GM10248 (cell line): ENCODE measurements at places on chromosomes 5 and 9.

DNA sequence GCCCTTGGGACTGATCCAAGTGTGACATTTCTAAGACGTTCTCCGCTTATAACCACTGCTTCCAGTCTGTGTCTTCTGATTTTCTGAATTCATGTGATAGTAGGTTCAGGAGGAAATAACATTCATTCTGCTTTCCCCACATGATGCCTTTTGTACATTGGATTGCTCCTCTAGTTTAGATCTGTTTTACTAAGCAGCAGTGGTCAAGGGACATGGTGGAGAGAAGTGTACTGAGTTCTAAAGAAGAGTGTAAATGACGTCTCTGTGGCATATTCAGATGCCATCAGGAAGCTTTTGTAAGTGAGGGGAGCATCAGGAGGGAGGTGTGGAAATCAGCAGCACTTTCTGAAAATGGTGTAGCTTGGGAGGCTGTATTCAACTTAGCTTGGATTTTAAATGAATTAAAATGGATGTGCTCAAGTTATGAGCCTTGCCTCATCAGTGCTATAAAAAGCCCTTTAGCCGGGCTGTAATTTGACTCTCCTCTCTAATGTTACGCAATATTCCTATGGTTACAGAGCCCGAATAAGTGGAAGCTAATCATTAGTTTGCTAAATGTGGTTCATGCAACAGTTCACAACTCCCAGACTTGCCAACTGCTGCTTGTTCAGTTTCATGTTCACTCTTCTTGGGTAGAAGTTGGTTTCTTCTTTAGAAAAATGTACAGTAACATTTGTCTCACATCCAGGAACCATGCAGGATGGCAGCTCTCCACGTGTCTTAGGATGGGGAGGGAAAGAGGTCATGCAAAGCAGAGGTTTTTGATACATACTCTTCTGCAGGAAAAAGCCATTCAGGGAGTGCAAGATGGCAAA is 281.3 kb downstream of the ARHGAP26 start:
- no peak for DNase-seq

GRCh38 chr5:10788358-10788757 is 27.3 kb upstream of the DAP start:
- DNase-seq, result no peak

DNA sequence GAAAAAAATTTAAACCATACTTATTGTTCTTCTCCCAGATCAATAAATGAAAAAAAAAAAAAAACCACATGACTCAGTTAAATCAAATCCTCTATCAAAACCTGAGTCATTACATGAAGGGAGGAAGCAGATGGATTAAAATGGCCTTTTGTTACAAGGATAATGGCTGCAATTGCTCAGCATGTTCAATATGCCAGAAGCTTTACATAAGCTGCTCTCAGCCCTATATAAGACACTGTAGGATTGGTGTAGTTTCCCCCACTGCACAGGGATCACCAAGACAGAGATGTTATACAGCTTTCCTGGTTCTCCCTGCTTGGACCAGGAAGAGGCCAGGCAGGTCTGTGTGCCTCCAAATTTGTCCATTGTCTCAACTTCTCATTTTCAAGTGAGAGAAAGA is 101.6 kb upstream of the MAP1B start:
- no peak for DNase-seq

- peak; percentile 44 for DNase-seq
Measured at GRCh38 chr5:111144352-111144930, 52.3 kb downstream of the WDR36 start.

DNA sequence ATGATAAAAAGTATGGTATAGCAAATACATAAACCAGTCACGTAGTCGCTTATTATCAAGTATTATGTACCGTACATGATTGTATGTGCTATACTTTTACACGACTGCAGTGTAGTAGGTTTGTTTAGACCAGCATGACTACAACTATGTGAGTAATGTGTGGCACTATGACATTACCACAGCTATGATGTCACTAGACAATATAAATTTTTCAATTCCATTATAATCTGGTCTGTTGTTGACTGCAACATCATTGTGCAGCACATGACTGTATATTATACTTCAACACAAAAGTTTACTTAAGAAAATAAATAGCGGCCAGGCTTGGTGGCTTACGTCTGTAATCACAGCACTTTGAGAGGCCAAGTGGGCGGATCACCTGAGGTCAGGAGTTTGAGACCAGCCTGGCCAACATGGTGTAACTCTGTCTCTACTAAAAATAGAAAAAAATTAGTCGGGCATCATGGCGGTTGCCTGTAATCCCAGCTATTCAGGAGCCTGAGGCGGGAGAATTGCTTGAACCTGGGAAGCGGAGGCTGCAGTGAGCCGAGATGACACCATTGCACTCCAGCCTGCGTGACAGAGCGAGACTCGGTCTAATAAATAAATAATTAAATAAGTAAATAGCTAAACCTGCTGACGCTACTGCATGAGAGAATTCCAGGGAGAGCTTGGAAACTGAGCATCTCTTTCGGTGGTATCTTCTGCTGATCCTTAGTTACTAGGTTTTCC is 24.6 kb upstream of the JADE2 start:
- DNase-seq, result no peak

DNA sequence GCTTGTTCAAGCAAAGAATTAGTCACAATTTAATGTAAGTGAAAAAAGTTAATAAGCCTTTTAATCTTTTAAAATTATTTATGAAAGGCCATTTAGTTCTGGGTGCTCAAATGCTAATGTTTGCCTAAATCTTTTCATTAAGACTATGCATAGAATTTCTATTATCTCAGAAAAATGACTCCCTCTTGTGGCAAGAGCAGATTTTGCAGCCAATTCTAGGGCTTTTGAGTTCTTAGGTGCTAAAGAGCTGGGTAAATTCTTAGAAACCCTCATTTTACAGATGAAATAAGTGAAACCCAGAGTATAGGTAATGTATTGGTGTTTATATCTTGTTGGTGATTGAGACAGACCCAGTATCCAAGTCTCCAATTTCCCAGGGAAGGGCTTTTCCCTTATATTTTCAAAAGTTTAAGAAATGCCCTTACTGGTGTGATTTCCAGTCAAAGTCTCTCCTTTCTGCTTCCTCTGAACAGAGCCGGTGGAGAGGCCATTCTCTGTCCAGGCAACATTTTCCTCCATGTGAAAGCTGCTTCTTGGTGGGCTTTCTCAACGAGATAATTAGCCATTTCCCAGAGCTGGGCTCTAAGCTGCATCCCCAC is 24.1 kb upstream of the PCSK5 start:
- peak; percentile 23 for DNase-seq

GRCh38 chr5:139637438-139638089 is 10.6 kb upstream of the CXXC5 start:
- peak; percentile 81 for DNase-seq

DNA sequence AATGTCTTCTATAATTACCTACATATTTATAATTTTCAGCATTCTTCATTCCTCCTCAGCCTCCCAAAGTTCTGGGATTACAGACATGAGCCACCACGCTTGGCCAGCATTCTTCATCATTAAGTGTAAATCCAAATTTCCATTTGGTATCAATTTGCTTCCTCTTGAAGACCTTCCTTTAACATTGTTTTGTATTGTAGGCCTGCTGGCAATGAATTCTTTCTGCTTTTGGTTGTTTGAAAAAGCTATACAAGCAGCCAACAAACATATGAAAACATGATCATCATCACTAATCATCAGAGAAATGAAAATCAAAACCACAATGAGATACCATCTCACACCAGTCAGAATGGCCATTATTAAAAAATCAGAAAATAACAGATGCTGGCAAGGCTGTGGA is 56.4 kb downstream of the GCNT4 start:
- no peak for DNase-seq

GRCh38 chr5:86971034-86971571 is 296.6 kb upstream of the RASA1 start:
- no peak for DNase-seq

- DNase-seq, result no peak
Measured at GRCh38 chr9:16985559-16986348, 115.3 kb upstream of the BNC2 start.

- no peak for DNase-seq
Measured at GRCh38 chr9:8571643-8572042, 772.1 kb upstream of the DMAC1 start.

- peak; percentile 52 for DNase-seq
Measured at GRCh38 chr9:87498046-87498810, 561 bp downstream of the DAPK1 start.

- no peak for DNase-seq
Measured at GRCh38 chr9:123011878-123012528, 21.5 kb upstream of the GPR21 start.

GRCh38 chr5:35089334-35090314 is 41.9 kb upstream of the AGXT2 start:
- peak; percentile 52 for DNase-seq

DNA sequence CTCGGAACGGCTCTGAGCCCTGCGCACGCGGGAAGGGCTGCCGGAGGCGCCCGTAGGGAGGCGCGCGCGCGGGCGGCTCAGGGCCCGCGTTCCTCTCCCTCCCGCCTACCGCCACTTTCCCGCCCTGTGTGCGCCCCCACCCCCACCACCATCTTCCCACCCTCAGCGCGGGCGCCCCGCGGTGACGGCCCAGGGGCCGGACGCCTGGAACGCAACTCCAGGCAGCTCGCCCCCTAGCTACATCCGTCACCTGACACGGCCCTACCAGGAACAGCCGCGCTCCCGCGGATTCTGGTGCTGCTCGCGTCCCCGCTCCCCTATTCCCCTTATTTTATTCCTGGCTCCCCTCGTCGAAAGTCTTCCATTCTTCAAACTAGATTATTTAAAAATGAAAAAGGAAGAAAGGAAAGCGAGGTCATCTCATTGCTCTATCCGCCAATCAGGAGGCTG is at the start of gene CDKN2B-AS1:
CDKN2B-AS1 (plus strand) TSS at position 236 of the 450 bp plus-strand sequence.
- peak; percentile 65 for DNase-seq

DNA sequence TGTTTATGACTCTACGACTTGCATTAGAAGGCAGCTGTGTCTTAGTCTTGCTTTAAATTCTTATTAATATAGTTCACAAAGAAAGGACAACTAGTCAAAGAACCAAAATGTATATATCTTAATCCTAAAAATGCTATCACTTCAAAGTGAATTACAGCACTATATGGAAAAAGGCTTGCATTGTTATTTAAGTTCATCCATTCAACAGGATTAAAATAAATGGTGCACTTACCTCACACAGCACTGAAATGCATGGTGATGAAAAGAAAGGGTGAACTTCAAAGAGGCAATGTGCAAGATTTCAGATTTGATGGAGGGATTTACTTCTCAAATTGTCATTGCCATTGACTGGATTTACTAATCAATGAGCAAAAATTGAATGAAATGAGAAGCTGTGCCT is 344.4 kb upstream of the NUDT12 start:
- no peak for DNase-seq

DNA sequence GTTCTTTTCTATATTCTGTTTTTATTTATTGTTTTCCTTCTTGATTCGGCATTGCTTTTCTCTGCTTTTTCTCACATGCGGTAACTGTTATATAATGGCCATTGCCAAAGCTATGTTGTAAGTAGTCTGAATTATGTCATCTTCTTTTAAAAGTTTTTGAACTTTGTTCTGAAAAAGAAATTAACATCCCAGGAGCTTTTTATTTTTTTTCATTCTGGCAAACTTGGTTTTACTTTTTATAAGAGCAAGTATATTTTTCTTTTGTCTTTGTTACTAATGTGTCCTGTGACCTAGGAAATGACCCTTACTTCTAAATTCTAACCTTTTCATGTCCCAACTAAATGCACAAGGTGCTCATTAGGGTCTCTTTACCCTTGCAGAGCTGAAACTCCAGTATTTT is 26.7 kb upstream of the IZUMO3 start:
- no peak for DNase-seq

GRCh38 chr5:127706691-127707090 is 3.5 kb downstream of the CCDC192 start:
- DNase-seq, result no peak

DNA sequence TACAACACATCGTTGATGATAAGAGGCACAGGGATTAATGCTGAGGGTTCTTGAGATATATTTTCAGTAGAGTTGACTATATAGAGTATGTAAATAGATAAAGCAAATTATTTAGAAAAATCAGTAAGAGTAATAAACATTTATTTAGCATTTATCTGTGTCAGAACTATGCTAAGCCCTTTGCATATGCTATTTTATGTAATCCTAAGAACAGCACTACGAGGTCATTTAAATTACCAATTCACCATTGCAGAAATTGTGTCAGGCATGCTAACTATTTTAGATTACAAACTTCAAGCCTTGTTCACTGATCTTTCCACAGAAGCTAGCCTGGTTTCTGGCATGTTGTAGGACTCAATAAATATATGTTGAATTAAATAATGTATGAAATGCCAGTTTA is 20.4 kb upstream of the REEP2 start:
- no peak for DNase-seq
